ENCODE measurements at places on chromosomes 13 and 19.

DNA sequence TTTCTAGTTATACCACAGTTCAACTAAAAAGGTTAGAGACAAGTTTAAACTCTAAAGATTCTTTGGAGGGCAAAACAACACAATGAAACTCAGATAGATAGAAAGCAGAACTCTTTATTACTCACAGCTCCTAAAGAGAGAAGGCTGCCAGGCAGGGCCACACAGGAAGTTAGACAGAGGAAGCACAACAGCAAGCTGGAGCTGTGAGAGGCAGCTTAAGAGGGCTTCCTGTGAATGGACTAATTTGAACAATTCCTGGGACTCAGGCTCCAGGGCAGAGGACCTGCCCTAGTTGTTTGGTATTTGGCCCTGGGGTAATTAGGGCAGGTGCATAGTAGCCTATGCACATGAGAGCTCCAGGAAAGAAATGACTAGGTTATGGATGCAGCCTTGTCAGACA is 803.6 kb downstream of the DIAPH3 start:
- DNase-seq: no peak

- no peak for DNase-seq
Measured at GRCh38 chr13:37595162-37595561, 3.4 kb downstream of the POSTN start.

- no peak for DNase-seq
Measured at GRCh38 chr13:64274481-64275217, 2859.0 kb upstream of the PCDH20 start.

DNA sequence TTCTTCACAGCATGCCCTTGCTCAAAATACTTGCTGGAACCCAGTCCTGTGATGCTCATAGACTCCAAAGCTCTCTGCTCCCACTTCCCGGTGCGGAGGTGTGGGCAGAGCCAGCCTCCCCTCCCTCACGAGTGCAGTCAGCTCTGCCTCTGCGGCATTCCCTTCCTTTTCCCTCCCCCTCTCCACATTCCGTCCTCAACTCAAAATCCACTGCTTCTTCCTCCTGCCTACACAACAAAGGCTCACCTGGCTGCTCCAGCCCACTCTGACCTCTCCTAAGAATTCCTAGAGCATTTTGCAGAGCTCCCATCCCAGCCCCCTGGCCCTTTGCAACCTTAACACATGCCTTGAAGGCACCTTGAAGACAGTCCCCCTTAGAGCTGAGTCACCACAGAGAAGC is 527.9 kb downstream of the MYO16 start:
- no peak for DNase-seq

- DNase-seq: no peak
Measured at GRCh38 chr19:48619692-48620585, 633 bp downstream of the SPHK2 start.

DNA sequence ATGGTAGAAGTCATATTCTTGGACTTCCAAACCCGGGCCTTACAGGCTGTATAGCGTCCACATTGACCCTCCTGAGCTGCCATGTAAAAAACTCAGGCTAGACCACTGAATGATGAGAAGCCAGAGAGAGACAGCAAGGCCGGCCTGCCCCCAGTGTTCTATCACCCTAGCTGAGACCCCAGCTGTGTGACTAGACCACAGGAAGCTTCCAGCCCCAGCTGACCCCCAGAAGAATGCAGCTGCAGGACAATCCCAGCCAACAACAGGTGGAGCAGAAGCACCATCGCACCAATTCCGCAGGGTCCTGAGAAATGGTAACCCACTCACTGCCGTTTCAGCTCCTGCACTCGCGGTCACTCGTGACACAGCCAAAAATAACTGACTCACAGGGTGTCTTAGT is 2.9 kb upstream of the ATP11A start:
- no peak for DNase-seq

DNA sequence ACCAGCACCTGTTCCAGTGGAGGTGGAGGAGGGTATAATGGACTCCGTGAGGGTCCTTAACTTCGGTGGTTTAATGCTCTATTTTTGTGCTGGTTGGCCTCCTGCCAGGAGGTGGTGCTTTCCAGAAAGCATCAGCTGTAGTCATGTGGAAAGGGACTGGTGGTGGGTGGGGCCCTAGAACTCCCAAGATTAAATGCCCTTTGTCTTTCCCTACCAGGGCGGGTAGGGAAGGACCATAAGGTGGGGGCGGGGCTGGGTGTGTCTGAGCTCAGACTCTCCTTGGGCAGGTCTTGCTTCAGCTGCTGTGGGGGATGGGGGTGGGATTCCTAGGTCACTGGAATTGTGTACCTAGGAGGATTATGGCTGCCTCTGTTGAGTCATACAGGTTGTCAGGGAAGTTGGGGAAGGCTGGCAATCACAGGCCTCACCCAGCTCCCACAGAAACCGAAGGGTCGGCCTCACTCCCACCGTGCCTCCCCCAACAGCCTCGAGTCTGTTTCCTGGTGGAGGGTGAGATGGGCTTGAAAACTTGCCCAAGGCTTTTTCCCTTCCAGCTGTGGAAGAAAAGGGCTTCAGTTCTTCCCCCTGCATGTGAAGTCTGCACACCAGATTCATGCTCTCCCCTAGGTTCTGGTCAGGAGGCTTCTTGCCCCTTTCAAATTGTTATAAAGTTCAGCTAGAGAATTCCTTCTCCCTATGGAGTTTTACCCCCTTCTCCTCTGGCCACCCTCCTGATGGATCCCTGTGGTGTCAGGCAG is 60.3 kb upstream of the CLDN10 start:
- no peak for DNase-seq

DNA sequence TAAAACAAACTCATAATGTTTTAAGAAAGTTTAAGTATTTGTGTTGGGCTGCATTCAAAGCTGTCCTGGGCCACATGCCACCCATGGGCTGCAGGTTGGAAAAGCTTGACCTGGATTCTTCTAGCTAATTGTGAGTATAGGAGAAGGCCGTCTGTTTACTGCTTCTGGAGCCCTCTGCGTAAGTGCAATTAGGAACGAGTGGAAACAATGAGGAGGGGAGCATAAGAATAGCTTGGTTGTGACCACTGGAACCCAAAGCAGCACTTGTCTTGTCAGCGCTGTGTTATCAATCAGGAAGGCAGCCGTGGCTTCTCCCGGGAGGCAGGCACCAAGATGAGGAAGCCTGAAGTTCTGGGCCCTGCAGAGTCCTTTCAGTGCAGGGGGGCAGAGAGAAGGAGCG is 110.4 kb upstream of the MBNL2 start:
- DNase-seq: no peak

DNA sequence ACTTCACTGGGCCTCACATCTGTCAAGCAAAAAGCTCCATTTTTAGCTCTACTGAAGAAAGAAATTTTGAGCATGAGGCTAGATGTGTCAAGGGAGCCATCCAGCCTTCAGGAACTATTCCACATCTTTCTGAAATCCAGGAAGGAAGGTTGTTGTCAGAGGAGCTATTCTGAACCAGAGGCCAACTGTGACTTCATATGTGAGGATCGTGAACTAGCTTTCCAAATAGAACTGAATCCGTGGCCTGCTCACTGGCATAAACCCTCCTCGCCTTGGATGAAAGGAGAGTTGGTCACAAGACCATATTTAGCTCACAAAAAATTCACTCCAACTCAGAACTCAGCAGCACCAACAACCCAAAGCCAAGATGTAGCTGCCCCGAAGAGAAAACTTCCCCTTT is 195.8 kb downstream of the FOXO1 start:
- DNase-seq: no peak

DNA sequence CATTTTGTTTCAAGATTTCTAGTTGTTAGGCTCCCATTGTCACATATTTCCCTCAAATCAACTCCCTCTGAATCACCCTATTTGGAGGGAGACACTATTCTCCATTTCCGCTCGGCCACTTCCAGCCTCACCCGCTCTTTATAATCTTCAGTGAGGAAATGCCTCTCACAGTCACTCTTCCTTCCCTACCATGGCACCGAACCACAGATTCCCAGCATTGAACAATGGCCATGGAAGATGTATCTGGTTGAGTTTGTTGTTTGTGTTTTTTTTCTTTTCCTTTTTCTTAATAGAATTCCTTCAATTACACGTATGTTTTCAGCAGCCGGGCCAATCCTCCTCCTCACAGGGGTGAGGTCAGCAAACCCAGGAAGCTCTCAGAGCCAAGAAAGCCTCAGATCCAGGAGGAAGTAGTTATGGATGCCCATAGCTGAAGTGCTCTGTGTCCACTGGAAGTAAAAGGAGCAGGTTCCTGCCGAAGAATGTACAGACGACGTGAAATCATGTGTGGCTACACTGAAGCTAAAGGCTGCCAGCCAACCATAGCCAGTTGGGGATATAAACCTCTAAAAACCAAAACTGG is 472.1 kb downstream of the FOXO1 start:
- DNase-seq: no peak

GRCh38 chr13:37914781-37915391 is 45.3 kb upstream of the TRPC4 start:
- no peak for DNase-seq

GRCh38 chr13:76741046-76741445 is 145.2 kb downstream of the KCTD12 start:
- DNase-seq: no peak

- DNase-seq: no peak
Measured at GRCh38 chr19:53132141-53132991, at the start of gene ZNF415. TSS of gene ZNF415 (minus strand) at chr19:53132910. CDS start at chr19:53122676, 10,234 bp downstream.

GRCh38 chr19:13006431-13007281 is 11.4 kb downstream of the NFIX start:
- no peak for DNase-seq

DNA sequence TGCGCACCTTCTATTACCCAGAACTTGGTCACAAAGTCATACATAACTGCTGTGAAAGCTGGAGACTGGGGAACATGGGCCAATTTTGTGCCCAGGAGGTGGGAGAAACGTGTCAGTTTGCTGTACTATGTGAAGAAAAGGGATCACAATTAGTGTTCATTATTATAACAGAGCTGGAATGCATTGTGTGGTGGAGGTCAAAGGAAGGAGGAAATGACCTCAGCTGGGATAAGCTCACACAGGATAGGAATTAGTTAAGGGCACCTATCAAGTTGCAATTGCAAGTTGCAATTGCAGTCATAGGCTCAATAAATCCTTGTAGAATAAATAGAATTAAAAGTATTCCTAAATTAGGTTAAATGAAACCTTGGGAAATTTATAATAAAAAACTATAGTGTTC is 103.9 kb upstream of the OBI1 start:
- DNase-seq: no peak

GRCh38 chr13:74596691-74597090 is 462.5 kb upstream of the KLF12 start:
- DNase-seq: no peak

- no peak for DNase-seq
Measured at GRCh38 chr19:38011426-38011825, 104.4 kb downstream of the SIPA1L3 start.

DNA sequence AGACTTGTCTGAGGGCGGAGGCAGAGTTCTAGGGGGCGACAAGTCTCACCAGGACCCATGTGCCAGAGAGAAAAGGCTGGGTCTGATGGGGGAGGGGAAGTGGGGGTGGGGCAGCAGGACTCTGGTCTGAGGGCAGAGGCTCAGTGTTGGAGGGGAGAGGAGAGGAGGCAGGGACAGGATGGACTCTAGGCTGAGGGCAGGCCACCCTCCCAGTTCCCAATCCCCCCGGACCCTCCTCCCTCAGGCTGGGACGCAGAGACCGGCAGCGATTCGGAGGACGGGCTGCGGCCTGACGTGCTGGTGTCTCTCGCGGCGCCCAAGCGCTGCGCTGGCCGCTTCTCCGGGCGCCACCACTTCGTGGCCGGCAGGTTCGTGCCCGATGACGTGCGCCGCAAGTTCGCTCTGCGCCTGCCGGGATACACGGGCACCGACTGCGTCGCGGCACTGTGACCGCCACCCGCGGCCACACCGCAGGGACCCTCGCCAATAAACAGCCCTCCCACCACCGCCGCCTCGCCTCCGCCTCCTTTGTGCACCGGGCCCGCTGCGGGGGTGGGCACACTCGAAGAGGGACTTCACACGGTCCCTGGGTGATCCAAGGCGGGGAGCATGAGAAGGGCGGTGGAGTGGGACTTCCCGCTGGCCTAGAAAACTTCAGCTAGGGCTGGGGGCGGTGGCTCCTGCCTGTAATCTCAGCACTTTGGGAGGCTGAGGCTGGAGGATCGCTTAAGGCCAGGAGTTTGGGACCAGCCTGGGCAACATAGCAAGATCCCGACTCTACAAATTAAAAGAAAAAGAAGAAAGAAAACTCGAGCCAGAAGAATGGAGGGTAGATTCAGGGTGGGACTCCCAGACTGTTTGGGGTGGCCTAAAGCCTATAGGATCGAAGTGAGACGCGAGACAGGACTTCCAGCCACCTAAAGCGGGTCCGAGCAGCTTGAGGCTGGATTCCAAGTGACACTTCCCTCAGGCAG is 703 bp upstream of the CILP2 start:
- DNase-seq: no peak

GRCh38 chr13:32917504-32917903 is 98.7 kb upstream of the KL start:
- no peak for DNase-seq

DNA sequence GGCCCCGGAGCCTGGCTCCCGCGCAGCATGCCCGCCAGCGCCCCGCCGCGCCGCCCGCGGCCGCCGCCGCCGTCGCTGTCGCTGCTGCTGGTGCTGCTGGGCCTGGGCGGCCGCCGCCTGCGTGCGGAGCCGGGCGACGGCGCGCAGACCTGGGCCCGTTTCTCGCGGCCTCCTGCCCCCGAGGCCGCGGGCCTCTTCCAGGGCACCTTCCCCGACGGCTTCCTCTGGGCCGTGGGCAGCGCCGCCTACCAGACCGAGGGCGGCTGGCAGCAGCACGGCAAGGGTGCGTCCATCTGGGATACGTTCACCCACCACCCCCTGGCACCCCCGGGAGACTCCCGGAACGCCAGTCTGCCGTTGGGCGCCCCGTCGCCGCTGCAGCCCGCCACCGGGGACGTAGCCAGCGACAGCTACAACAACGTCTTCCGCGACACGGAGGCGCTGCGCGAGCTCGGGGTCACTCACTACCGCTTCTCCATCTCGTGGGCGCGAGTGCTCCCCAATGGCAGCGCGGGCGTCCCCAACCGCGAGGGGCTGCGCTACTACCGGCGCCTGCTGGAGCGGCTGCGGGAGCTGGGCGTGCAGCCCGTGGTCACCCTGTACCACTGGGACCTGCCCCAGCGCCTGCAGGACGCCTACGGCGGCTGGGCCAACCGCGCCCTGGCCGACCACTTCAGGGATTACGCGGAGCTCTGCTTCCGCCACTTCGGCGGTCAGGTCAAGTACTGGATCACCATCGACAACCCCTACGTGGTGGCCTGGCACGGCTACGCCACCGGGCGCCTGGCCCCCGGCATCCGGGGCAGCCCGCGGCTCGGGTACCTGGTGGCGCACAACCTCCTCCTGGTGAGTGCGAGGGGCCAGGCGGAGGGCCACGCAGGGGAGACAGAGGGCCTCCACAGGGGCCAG is at the start of gene KL:
Gene KL (plus strand): TSS at position 10 of the 909 bp plus-strand sequence. CDS start 18 bp downstream, at position 28.
- DNase-seq: no peak

- DNase-seq: no peak
Measured at GRCh38 chr13:74226791-74227475, 92.7 kb upstream of the KLF12 start.

DNA sequence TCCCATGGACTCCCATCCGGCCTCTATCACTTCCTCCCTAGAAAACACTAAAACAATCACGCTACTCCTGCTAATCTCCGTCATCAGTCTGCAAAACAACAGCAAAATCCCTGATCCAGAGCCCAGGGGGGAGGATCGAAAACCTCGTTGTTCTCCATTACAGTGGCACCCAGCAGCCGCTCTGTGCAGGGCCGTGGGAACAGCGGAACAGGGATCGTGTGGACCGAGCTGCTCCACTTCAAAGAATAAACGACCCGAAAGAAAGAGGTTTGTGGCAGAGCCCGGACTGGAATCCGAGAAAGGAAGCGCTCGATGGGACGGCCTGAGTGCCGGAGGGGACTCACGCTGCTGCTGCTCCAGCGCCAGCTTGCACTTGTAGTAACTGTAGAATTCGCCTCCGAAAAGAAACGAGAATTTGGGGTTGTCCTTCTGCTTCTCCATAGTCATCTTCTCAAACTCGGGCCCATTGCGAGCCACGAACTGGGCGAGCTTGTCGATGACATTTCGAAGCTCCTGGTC is 652 bp downstream of the CHERP start:
- peak; percentile 50 for DNase-seq
